ENCODE measurements at places on chromosomes 1 and 21.

- DNase-seq = no peak
These were observed 17.4 kb upstream of the BCAR3 start for GRCh38 chr1:93699049-93699384.

DNA sequence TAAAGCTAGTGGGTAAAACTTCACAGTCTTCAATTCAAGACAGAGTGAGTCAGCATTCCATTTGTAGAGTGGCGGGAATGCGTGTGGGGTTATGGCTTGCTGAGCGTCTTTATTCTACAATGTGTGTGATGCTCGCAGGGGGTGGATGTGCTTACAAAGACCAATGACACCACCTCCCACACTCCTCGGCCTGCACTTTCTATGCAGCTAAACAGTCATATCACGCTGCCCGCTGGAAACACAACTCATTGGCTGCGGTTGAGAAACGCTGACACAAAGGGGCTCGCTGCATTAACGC, 298.5 kb downstream of the PCP4 start:
- DNase-seq = no peak

GRCh38 chr1:207603777-207604176, 41.2 kb upstream of the CR1L start:
- no peak for DNase-seq

DNA sequence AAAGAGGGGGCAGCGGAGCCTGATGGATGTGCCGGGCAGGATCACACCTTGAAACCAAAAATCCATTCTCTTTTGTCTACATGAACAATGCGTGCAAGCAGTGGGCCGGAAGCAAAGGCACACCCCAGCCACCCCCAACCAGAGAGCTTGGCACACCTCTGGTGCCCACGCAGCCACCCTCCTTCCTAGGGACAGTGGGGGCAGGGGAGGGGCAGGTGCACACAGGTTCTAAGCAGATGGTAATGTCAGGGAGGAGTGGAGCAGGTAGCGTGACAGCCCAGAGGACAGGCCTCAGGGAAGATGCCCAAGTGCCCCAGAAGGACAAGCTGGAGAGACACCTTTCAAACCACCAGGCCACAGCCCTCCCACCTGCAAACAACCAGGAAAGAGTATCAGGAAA, 36.5 kb downstream of the SYF2 start:
- DNase-seq = no peak

DNA sequence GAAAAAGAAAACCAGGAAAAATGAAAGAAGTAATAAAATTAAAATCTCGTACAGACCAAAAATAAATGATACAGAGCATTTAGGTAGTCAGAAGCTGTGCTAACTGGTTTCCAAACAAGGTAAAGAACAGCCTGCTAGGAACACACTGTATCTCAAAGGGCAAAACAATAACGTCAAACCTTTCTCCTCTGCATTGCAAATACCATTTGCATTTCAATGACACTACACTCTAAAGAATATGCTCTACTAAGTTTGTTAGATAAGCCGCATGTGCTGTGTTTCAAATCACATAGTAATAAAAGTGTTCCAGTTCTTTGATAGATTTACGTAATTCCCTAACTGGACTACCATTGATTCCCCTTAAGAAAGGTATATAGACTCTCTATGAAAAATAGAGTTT, 648.8 kb downstream of the PLA2G4A start:
- no peak for DNase-seq

- no peak for DNase-seq
These were observed 4.0 kb downstream of the SOX13 start for GRCh38 chr1:204076891-204077290.

- no peak for DNase-seq
These were observed 46.8 kb downstream of the PRAMEF20 start for GRCh38 chr1:13456904-13457532.

DNA sequence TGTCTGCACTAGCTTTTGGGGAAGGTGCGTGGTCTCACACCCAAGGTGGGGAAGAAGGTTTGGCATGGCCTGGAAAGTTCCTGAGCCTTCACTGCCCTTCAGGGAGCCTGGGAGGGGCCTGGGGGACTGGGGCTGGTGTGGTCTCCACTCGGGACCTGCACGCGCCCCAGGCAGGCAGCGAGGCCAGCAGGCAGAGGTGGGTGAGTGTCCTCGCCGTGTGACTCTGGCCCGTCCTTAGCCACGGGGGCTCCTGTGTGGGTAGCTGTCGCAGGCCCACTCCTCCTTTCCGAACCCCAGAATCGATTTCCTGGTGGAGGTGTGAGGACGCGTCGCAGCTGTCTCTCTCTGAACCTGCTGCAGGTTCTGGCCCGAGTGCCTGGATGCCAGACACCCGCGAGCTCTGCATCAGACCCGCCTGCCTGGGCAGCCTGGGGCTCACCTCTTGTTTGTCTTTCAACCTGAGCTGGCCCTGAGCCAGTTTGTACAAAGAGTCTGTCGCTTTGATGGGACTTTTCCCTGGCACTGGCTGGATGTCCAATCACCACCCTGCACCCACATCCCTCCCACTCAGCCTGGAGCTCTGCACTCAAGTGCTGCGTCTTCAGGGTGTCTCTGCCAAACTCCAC, 36.0 kb upstream of the SLC19A1 start:
- no peak for DNase-seq

DNA sequence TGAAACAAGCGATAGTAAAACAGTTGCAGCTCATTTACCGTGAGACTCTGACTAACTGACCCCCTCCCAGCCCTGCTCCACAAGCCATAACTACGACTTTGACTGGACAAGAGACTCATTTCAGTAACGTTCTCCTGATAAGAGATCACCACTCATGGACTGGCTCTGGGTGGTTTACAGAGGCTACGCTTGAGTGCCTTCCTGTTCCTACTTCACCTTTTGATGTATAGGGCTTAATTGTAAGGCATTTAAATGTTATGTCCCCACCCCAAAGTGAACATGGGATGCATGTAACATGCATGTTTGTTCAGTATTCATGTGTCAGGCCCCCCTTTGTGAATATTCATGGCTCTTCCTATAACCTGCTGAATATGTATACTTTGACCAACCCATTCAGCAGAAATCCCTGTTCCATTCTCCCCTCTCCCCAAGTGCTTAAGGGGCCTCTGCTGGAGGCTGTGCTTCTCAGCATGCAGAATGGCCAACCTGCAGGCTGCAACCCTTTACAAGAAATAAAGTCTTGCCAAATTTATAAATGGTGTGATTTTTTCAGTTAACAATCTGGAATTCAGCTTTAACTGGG, 50.7 kb upstream of the SPOCD1 start:
- DNase-seq = peak; percentile 61

GRCh38 chr1:212012034-212012740, 23.2 kb downstream of the INTS7 start:
- peak; percentile 77 for DNase-seq

DNA sequence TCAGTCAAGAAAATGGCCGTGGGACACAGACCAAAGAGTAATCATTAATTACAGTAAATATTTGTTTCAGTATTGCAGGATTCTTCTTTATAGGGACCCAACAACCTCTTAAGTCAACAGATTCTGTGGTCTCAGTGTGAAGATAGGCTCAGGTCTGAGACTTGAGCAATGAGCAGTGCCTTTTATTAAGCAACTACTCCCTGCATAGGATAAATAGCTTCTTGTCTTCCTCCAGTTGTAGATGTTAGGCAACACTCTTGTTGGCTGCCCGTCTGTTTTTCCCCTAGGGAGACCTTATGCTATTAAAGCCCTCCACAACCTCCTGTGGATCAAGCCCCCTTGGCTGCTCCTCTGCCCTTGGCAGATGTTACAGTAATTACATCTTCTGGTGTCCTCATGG, 1.8 kb upstream of the OMA1 start:
- no peak for DNase-seq

DNA sequence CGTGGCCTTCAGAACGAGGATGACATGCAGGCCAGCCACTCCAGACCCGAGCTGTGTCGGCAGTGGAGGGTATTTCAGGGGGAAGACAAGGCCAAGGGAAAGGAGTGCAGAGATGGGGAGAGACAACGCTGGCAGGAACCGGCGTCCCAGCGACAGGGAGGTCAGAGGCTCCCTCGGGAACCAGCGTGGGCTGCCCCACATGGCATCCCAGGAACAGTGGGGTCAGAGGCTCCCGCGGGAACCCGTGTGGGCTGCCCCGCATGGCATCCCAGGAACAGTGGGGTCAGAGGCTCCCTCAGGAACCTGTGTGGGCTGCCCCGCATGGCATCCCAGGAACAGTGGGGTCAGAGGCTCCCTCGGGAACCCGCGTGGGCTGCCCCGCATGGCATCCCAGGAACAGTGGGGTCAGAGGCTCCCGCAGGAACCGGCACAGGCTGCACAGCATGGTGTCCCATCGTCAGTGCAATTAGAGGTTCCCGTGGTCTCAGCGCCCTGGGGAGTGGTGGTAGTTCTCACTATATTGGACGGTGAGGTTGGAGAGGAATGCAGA, 43.0 kb downstream of the SLC19A1 start:
- DNase-seq = no peak

GRCh38 chr1:98660940-98661543, 479 bp upstream of the SNX7 start:
- no peak for DNase-seq

- no peak for DNase-seq
These were observed 554.8 kb downstream of the NUF2 start for GRCh38 chr1:163876546-163876945.

DNA sequence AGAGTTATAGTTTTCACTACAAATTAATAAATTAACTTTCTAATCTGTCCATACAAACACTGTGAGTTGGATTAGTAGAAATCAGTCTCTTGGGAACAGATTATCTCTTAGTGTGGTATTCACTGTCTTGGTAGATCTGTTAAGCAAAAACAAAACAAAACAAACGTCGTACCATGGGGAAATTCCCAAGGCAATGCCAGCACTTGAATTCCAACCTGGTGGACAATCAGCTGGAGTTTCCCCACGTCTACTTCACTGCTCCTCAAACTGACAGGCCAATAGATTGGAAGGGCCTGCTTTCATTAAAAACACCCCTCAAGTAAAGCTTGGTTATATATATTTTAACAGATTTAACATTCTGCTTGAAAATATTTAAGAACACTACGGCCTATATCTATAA, 31.9 kb downstream of the GDAP2 start:
- no peak for DNase-seq

- no peak for DNase-seq
These were observed 98.9 kb downstream of the KAZN start for GRCh38 chr1:14697353-14697752.

- no peak for DNase-seq
These were observed 20.9 kb upstream of the DR1 start for GRCh38 chr1:93324486-93325464.

All from GM13976 (cell line).